ENCODE measurements at places on chromosomes 6 and 20.

DNA sequence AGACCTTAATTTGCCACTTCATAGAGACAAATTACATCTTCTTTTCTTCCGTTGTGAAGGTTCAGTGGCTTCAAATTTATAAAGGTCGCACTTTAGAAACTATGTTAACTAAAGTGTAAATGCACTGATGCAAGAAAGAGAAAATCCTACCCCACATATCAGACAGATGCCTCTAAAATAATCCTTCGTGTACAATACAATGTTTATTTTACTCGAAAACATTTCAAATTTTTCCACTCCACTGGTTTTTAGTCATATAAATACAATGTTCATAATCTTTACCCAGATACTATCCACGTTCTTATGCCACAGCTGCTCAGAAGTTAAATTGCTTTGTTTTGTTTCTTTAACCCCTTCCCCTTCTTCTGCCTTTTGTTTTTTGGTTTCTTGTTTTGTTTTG is 140.3 kb upstream of the LAMP5 start:
- no peak for DNase-seq

- no peak for DNase-seq
Observed at GRCh38 chr6:17081273-17081672, 20.6 kb upstream of the STMND1 start.

- DNase-seq: no peak
Observed at GRCh38 chr20:43365691-43366090, 92.0 kb upstream of the SRSF6 start.

DNA sequence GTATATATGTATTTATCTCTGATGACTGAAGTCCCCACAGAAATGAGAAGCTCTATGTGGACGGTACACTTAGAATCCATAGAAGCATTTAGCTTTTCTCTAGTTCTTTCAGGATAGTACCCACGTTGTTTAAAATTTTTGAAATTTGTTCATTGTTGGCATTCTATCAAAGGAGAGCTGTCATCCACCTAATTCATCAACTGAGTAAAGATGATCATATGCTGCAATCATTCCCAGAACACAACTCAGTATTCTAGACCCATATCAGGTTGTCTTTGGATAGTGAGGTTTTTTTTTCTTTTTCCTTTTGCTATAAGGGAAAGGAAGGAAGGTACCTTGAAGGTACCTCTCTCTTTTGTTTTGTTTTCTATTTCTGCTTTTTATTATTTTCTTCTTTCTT is 9.3 kb downstream of the SERAC1 start:
- DNase-seq: no peak

DNA sequence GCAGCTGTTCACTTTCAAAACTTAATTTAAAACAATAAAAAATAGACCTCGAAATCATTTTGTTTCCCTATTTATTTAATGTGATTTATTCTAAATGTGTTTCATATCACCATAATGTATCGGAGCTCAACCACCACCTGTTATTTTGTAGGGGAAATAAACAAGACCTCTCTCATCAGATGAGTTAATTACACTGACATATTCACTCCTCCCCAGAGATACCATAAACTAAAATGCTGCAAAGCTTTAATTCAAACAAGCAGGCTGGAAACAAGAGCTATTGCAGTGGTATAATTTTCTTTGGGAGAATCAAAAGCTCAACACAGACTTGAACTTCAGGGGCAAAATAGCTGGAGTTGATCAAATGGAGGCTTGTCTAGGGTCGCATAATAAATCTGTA is 303.5 kb upstream of the TSHZ2 start:
- no peak for DNase-seq

DNA sequence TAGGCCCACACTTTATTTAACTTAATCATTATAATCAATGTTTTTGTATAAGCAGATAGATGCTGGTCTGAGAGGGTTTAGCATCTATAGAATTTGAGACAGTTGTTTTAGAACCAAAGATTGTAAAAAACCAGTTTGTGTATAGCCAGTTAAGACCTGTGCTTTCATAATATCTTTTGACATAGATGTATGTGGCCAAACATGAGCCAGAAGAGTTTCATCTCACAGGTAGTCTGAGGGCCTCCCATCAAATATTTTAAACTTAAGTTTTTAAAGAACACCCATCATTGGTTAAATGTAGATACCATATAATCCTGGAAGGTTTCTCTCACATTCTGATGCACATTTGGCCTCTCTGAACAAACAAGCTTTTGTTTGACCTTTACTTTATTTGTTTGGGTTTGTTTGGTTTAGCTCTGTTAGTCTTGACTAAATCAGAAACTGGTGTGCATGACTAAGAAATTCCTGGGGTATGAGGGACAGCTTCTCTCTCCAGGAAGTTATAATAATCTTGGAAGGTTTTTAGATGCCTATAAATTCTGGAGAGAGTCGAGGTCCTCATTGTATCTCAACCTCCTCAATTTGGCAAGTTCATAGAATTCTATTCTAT is 58.0 kb upstream of the TMEM200A start:
- no peak for DNase-seq

DNA sequence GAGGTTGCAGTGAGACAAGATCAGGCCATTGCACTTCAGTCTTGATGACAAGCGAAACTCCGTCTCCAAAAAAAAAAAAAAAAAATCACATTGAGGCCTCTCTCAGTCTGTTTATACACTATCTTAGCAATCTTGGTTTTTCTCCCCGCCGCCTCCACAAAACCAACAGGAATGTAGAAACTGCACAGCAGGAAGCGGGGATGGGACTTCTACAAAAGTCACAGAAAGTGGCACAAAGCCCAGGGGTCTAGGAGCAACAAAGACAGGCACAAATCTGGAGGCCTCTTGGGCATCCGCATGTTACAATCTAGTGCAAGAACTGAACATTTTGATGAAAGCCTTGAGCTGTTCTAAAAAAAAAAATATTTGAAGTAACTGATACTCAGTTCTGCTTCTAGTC is 48.6 kb downstream of the KDM1B start:
- no peak for DNase-seq

DNA sequence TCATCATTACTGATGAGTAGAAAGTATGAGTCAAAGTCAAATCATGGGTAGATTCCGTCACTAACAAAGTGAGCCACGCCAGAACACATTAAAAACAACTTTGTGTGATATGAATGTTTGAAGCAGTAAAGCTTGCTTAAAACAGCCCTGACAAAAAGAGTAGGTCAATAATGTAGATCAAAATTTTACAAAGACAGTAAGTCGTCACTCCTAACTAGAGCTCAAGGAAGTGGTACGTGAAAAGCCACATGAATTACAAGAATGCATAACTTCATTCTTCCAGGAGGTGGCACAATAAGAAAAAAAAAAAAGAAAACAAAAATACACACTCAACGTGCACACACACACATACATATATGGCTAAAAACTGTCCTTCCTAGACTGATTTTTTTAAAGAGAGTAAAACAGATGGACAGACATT is 69.9 kb downstream of the HACE1 start:
- no peak for DNase-seq

DNA sequence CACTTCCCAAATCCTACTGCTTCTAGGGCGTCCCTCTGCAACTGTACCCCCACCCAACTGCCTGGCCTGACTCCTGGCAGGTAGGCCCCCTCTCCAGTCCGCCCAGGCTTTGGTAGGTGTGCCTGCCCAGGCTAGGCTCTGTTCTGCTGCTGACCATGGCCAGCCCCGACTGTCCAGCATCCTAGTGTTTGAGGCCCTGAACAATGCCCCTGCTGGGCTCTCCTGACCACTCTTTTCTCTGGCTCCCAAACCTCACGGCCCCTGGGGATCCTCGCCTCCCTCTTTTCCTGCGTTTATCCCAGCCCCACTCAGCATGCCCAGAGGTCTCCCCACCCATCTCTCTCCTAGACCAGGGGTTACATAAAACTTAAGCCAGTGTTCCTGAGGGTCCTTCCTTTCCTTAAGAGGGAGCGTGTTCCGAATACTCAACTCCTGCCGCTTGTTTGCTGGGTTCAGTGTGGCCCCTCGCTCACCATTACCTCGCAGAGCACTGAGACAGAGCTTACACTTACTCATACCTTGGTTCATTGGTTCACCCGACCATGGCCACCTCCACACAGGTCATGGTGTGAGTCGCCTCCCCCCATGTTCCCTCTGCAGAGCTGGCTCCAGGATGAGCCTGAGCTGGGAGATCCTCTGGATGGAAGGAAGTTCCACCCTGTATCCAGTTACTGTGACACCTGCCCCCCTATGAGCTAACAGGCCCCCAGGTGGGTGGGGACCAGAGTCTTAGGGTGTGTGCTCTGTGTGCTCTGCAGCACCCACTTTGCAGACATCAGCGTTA is 21.0 kb upstream of the MYT1 start:
- DNase-seq: no peak

DNA sequence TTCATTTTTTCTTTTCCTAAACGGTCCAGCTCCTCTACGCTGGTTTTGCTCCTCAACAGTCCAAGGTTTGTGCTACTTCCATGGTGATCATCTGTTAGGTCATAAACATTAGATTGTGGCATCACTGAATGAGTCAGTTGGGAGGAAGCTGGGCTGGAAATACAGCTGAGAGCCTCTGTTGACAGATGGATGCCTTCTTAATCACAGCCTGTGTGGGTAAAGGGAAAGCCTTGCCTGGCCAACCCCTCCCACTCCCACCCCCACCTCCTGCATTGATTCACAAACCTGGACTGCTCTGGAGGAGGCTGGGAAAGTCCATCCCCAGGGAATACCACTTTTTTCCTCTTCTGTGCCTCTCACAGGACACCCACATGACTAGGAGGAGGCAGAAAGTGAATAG is 180.6 kb upstream of the CCN2 start:
- DNase-seq: peak; percentile 99

DNA sequence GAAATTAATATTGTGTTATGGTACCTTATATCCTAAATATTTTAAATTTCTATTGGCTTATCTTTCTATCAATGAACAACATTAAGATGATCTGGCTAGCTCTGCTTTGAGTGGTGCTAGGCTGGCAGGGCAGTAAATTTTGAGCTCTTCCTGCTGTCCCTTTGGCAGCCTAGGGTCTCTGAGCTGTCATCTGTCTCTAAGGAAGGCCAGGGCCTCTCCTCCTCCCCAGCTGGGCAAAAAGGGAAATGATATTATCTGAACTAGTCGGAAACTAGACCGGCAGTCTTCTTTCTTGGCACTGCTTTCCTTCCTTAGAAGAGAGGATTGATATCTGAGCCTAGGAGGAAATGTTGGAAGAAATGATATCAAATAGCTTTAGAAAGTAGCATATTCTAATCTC is 176.7 kb upstream of the BTBD3 start:
- no peak for DNase-seq

DNA sequence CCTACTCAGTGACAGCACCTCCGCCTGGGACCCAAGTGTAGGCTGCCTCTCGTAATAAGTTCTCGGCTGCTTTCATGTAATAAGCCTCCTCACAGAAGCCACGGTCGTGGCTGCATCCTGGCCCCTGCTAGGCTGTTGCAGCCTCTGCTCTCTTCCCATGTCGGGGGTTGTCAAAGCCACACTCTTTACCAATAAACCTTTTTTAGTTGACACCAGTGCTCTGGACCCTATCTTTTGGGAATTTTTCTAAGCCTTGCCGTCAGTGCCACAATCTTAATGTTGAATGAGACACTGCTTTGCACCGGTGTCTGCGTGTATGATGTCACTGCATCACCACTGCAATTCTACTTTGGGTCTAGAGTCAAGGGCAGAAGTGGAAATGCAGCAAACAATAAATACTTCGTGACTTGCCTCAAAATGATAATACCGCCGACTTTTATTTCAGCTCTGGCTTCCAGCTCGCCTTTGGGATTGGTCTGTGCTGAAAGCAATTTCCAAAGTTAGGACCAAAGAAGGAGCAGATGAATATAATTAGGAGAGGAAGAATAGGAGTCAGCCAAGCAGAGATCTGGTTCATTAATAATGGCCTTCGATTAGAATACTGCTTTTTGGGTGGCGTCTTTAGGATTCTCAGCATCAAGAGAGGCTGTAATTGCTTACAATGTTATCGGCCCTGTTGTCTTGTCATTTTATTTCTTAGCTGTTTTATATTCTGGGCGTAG is 57.6 kb upstream of the CCN6 start:
- DNase-seq: no peak

GRCh38 chr6:160979061-160979708 is 12.4 kb upstream of the MAP3K4 start:
- DNase-seq: no peak

DNA sequence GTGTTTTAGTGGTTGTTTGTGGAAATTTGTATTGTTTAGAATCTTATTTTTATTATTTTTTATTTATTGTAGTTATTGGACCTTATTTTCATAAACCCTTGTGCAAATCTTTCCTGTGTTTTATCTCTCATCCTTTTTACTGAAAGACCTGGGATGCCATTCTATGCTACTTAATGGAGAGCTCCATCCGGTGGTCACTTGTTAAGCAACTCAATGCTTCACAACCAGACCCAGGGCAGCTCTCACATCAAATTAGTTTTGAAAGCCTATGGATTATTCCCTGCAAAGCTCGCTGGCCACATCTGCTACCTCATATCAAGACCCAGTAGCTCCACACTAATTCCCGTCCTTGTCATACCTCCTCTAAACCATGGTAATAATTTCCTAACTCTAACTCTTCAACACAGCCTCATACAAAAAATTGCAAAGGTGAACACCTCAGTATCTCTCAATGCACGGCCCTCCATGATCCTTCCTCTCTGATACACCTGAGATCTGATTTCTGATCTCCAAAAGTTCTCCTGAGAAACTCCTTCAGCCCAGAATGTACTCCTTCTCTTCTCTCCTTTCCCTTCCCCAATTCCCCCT is 296.6 kb upstream of the MANEA start:
- DNase-seq: no peak

DNA sequence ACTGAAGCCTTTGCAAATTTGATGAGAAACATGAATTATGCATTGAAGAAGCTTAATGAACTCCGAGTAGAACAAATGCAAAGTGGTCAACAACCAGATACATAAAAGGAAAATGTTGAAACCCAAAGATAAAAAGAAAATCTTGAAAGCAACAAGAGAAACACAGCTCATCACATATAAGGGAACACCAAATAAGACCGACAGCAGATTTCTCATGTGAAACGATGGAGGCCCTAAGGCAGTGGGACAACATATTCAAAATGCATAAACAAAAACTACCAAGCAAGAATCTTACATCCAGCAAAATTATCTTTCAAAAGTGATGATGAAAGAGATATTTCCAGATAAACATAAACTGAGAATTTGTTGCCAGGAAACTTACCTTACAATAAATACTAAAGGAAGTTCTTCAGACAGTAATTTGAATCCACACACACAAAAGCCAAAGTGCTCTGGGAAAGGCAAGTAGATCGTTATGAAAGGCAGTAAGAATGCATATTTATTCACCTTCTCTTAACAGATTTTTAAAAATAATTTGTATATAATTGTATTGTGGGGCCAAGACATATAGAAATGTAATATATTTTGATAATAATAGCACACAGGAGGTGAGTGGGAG is 22.5 kb downstream of the SLC52A3 start:
- no peak for DNase-seq

- no peak for DNase-seq
Observed at GRCh38 chr20:37330316-37330715, 15.6 kb upstream of the SRC start.

Data from glomerular endothelial cell (primary cell).